ENCODE measurements at places on chromosomes 13 and 19.

DNA sequence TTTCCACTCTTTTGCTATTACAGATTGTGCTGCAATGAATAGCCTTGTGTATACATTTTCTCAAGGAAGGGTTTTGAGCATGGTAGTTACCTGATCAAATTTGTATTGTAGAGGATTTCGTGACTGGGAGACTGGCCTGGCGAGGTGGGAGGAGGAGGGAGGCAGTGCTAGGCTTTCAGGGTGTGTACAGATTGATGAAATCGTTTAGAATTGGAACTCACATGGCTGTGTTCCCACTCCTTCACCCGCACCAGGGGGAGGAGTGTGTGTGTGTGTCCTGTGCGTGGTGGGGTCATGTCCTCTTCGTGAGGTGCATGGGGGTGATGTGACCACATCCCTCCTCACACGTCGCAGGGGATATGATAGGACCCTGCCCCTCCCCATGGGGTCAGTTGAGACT is 8.3 kb downstream of the PGLYRP1 start:
- no peak for DNase-seq

- no peak for DNase-seq
These were observed 36.7 kb downstream of the MBNL2 start for GRCh38 chr13:97258801-97259200.

DNA sequence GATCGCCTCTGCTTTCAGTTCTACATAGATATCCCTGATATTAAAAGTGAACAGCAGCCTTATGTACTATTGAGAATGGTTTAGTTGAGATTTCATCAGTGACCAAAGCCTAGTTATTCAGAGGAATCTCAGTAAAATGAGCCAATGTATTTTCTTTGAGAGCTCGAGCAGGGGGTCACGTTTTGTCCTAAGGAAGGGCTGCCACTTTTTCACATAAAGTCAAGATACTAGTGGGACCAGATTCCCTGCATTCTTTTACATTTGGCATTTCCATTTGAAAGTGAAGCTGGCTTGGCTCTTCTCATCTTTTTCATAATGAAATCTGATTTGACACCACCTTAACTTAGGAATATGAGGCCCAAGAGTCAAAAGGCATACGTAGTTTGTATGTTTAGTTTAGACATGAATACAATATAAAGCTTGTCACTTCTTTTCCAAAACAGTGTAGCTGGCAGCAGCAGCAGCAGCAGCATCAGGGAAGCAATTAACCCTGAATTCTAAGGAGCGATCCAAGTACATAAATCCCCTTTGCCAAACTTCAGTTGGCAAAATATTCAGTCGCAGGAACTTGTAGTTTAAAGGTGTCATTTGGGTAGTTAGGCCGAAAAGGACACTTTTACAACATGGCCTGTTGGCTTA is 1752.2 kb upstream of the PCDH20 start:
- no peak for DNase-seq

GRCh38 chr19:45958320-45958719 is 15.3 kb downstream of the NOVA2 start:
- no peak for DNase-seq

GRCh38 chr19:13025819-13026456 is 30.7 kb downstream of the NFIX start:
- no peak for DNase-seq

- DNase-seq: no peak
These were observed 287 bp downstream of the MEX3D start for GRCh38 chr19:1567848-1568227.

DNA sequence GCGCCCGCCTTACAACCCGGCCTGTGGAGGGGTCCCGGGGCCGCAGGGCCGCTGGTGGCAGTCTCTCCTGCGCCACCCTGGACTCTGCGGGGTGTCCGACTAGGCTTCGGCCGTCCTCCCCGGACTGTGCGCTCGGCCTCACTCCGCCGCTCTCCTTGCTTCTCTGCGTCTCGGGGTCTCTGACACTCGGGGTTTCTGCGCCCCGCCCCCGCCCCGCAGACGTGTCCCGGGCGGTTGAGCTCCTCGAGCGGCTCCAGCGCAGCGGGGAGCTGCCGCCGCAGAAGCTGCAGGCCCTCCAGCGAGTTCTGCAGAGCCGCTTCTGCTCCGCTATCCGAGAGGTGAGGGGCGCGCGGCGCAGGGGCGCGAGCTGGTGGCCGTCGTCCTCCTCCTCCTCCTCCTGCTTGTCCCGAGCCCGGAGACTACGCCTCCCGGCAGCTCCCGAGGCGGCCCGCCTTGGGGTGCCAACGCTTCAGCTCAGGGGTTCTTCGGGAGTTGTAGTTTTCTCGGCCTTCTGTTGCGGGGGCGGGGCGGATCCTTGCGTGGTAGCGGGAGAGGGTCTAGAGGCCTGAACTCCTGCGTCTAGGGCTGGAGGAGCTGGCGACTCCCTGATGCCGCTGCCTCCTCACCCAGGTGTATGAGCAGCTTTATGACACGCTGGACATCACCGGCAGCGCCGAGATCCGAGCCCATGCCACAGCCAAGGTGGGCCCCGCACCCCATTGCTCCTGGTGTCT is 627 bp downstream of the LIN7B start:
- DNase-seq: peak; percentile 56

DNA sequence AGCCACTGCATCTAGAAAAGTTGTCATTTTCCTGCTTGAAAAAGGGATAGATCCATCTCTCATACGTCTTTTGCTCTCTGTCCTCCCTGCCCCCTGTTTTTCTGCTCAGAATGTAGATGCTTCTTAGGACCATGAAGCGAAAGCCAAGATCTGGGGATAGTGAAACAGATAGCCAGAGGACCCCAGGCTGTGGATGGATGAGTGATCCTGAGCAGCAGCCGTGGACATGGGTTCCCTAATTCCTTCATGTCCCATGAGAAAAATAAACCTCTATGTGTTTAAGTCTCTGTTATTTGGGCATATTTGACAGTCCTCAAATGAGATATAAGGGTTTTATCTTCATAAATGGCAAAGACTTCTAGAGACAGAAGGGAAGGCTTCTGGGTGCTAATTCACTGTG is 12.2 kb upstream of the FFAR2 start:
- no peak for DNase-seq

DNA sequence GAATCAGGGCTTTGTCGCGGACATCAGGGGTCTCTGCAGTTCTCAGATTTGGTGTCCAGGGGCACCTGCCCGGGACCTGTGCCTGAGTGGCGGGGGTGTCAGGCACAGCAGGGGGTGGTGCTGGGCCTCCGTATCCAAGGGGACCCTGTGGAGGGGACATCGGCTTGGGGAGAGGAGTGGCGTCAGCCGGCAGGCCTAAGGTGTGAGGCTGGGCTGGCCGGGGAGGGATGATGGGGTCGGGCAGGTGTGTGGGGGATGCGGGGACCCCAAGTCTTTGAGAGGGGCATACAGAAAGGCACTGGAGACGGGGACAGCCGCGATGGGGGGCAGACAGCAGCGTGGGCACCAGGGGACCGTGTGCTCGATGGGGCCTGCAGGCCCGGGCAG is 2.5 kb downstream of the EFNA2 start:
- DNase-seq: no peak
